Activated CD4-positive, alpha-beta memory T cell treated with anti-CD3 and anti-CD28 coated beads, Interleukin-2, amount 10 ng/mL, durations not matched to agents 7 days and 5 days (primary cell): ENCODE measurements at places on chromosomes 6 and 20.

- DNase-seq: no peak
These were observed 75.9 kb upstream of the RGS17 start for GRCh38 chr6:153207006-153207405.

- DNase-seq: peak; percentile 86
These were observed 40.9 kb downstream of the DSTN start for GRCh38 chr20:17610566-17611289.

GRCh38 chr20:61931476-61932198 is 134.0 kb downstream of the TAF4 start:
- no peak for DNase-seq

DNA sequence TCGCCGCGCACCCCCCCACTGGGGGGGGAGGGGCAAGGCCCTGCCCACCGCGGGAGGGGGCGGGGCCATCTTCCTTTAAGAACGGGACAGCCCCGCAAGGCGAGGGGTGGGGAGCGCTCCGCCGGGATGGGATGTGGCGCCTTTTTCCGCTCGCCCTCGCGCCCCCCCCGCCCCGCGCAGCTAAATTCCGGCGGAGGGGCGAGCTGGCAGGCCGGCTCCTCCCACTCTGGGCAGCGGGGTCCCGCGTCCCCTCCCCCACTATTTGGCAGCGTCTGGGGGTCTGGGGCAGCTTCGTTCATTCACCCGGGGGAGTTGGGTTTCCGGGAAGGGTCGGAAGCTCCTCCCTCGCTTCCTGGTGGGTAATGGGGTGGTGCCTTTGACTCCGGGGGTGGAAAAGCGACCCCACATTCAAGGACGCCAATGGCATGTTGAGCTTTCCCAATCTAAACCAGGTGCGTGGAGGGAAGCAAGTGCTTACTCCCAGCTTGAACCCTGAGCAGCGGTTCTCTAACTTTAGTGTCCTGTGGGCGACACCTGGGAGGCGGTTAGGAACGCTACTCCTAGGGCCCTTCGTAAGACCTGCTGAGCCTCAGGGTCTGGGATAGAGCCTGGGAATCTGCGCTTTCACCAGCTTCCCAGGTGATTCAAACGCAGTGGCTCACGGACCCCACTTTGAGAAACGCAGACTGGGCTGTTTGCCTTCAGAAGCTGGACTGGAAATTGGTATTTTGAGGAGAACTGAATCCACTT is 927 bp downstream of the ASXL1 start:
- DNase-seq: peak; percentile 81

GRCh38 chr20:45621593-45621992 is 7.9 kb upstream of the WFDC10A start:
- DNase-seq: no peak

- no peak for DNase-seq
These were observed 182.8 kb downstream of the EYS start for GRCh38 chr6:65524232-65524631.

- no peak for DNase-seq
These were observed 11.2 kb downstream of the RNGTT start for GRCh38 chr6:88952065-88952704.

DNA sequence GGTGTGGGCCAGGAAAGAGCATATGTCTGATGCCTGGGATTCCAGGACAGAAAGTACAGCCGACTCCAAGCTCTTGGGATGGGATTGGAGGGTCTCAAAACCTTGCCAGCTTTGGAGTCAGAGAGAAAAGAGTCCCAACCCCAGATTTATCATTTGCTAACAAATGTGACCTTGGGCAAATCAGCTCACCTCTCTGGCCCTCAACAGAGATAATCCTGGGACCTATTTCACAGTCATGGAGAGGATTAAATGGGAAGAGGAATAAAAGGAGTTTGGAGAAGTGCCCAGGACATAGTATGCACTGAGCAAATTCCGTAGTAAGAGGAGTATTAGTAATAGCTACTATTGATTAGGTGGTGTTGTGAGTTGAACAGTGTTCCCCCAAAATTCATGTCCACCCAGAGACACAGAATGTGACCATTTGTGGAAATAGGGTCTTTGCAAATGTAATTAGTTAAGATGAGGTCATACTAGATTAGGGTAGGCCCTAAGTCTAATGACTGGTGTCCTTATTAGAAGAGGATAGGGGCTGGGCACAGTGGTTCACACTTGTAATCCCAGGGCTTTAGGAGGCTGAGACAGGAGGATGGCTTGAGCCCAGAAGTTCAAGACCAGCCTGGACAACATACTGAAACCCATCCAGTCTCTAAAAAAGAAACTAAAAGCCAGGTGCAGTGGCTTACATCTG is 17.1 kb downstream of the RIPOR3 start:
- DNase-seq: no peak
